ENCODE measurements at places on chromosomes 3 and 15.

DNA sequence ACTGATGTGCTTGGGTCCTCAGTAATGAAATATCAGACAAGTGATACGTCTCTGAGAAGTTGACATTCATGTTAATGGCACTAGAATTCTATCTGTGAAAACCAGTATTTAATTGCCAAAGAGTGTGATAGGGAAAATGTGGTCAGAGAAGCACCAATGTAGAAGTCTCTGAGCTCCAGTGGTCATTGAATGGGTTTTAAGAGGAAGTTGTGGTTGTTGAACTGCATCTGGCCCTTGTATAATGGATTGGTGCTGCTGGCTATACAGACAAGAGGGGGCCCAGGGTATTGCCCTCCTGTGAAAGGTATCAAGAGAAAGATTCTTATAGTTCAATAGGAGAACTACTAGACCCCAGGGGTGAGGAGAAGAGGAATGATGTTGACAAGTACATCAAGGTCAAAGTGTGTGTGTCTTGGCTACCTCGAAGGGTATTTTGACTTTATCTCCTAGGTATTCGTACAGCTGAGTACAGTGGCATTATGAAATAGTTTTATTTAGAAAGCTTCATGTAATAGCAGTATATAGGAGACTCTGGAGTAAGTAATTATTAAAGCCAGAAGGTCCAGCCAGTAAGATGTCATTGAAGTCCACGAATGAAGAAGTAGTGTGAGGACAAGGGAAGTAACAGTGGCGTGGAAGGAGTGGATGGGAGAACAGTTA lies 47.1 kb downstream of the CHD2 start:
- no peak for DNase-seq

DNA sequence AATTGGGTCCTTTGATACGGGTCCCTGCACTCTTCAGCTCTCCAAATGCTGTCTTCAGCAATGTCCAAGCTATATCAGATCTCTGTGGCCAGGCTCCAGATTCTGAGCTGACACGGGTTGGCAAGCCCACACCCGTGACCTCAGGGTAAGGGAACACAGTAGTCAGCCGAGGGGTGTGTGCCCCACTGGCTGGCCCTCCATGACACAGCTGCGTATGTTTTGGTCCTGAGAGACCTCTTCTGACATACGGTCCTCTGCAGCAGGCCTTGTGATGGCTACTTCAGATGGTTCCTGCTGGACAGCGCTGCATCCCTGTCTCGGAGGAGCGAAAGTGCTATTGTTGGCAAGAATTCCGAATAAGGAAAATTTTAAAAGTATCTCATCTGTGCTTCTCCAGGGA lies 85.2 kb upstream of the ADAMTS17 start:
- DNase-seq: no peak

- no peak for DNase-seq
These were observed 26.8 kb upstream of the NR2C2 start for GRCh38 chr3:14920536-14920935.

GRCh38 chr15:91824256-91824655 lies 29.3 kb upstream of the SLCO3A1 start:
- DNase-seq: no peak

GRCh38 chr3:136595913-136596697 lies 156.1 kb downstream of the STAG1 start:
- no peak for DNase-seq

- DNase-seq: no peak
These were observed 30.8 kb downstream of the TPRG1 start for GRCh38 chr3:189202583-189202982.

- DNase-seq: no peak
These were observed 510.3 kb downstream of the ZIC1 start for GRCh38 chr3:147919496-147919895.

GRCh38 chr3:14156843-14157561 lies 21.4 kb downstream of the XPC start:
- no peak for DNase-seq

DNA sequence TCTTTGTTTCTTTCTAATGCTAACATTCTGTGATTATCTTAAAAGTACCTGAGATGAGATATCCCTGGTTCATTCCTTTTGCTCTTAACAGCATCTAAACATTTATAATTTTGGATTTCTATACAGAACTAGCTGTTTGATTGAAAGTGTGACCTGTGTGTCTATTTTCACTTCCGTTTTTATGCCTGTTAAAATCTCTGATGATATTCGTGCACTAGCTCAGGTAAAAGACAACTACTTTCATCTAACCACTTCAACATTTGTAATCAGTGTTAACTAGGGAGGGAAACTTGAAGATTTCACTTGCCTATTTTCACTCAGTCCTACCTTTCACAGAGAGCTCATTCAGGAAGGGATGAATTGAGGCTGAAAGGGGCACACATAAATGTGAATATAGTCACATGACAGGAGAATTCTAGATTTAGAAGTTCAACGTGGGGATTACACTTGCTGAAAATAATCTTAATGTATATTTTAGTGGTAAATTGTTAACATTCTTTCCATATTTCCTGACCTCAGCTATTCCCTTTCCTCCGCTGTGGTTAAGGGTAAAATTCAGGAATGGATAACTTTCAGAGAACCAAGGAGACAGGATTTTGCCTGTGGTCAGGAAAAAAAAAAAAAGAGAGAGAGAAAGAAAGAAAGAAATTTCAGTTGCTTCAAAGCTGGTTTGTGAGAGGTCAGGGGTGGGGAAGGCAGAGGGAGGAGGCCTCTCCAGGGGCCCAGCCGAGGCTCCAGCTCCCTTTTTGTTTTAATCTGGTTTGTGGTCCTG lies 159.8 kb upstream of the TSC22D2 start:
- peak; percentile 83 for DNase-seq

DNA sequence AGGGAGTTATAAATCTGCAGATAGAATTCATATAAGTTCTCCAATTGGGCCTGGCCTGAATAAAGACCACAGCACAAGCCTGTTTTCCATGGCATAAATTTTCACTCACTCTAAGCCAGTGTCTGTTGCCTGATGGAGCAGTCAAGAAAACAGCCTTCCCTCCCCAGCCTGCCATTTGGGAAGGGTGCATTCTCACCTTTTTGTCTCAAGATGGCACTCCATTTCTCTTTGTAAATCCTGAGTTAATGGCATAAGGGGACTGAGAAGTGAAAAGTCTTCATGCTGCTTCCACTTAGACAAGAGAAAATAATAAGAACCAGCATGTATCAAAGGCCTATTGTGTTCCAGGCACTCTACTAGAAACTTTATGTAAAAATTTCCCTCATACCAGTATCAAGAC lies 115.6 kb upstream of the MANF start:
- no peak for DNase-seq

DNA sequence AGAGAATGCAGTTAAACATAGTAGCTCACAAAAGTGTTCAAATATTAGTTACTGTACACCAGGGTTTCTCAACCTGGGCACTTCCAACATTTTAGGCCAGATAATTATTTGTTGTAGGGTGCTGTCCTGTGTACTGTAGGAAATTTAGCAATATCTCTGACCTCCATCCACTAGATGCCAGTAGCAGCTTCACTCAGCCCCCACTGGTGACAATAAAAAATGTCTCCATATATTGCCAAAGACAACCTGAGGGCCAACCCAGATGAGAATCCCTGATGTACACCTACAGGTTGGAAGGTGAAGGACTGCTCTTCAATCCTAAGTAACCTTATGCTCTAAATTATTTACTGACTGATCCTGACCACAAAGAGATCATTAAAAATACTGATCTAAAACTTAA lies 32.5 kb downstream of the DCUN1D1 start:
- DNase-seq: no peak

DNA sequence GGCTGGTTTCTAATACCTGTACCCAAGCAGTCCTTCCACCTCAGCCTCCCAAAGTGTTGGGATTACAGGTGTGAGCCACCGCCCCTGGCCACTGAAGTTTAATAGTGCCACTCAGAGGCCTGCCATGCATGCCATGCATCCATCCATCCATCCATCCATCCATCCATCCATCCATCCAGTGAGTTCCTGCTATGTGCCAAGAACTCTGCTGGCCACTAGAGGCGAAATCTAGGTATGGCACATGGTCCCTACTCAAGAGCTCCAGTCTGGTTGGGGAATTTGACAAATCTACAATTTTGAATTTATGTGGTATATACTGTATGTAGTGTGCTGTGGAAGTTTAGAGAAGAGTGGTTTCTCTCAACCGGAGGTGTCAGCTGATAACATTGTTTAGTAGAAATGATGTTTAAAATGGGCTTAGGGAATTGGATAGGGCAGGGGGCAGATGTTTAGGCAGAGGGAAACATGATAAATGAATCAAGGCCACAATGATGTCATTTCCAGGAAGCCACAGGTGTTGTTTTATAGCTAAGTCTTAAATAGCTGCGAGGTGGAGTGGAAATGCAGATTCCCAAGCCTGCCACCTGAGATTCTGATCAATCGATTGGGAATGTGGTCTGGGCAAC lies 384.4 kb upstream of the C2CD4B start:
- no peak for DNase-seq

DNA sequence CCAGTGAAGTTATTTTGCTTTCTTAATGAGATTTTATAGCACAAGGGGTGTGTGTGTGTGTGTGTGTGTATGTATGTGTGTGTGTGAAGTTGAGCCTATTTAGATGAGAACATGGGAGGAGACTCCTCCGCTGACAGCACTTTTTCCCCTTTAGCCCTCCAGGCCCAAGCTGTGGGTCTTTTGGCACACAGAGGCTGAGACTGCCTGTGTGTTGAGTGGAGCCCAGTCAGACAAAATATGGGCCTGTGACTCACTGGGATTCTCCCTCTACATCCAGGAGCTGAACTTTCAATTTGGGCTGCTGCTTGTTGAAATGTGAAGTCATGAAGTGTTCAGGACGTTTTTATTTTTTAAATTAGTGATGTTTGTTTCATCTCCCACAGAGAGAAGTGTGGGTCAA lies 108.0 kb downstream of the MFSD1 start:
- DNase-seq: no peak

- DNase-seq: no peak
These were observed 12.4 kb upstream of the RAB11A start for GRCh38 chr15:65856821-65857455.

GRCh38 chr3:139979991-139980390 lies 45.0 kb downstream of the CLSTN2 start:
- DNase-seq: no peak

DNA sequence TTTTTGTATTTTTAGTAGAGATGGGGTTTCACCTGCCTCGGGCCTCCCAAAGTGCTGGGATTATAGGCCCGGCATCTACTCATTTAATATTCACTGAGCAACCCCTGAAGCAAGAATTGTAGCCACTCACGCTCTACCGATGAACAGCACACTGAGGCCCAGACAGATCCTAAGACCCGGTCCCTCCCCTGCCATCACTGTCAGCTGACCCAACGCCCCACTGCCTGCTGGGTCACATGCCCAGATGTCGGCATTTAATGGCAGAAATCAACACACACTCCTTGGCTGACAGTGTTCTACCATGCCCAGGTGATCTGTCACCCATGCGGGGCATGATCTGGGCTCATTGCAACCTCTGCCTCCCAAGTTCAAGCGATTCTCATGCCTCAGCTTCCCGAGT lies 3.2 kb upstream of the TMEM89 start:
- no peak for DNase-seq

DNA sequence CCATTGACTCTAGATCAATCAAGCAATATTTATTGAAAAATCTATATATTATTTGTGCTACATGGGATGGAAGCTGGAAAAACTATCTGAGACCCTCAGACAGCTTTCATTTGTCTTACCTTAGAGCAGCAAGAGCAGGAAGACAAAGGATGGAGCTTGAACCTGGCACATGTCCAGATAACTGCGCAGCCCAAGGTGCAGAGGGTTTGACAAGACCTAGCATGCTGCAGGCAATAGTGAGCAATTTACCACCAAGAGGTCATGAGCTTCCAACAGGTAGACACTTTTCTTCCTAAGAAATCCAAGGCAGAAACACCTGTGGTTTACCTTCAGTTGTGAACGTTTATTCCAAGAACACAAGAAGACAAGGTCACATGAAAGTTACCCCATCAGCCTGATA lies 214.7 kb upstream of the NECTIN3 start:
- no peak for DNase-seq

DNA sequence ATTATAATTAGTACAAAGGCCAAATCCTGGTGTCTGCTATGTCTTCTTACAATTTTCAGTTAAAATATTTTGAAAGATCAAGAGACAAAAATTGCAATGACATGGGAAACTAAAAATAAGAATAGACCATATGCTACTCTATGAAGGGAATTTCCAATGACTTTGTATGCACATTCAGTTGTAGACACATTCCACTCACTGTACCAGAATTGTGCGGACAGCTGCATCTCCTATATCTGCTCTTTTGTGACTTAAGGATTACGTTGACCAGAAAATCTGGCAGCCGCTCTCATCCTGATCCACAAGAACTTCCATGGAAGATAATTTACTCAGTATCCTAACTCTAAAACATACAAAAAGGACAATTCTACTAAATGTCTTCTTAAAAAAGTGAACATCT lies 493.9 kb upstream of the KCNMB2 start:
- DNase-seq: no peak

DNA sequence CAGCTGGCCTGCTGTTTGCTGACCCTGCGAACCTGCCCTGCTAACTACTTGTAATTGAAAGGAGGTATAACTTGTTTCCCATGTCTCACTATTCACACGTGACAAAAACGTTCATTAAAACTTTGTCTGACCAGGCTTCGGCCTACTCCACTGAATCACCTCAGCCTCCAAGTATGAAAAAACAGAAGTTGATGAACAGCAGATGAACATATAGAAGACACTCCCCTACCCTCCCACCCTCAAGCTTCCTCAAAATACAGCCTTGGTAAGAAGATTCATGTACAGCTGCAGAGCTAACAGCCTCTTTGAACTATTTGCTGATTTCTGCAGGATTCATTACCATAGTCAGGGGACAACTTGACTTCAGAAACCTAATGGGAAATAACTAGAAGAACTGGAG lies 10.7 kb downstream of the RBM15B start:
- no peak for DNase-seq

DNA sequence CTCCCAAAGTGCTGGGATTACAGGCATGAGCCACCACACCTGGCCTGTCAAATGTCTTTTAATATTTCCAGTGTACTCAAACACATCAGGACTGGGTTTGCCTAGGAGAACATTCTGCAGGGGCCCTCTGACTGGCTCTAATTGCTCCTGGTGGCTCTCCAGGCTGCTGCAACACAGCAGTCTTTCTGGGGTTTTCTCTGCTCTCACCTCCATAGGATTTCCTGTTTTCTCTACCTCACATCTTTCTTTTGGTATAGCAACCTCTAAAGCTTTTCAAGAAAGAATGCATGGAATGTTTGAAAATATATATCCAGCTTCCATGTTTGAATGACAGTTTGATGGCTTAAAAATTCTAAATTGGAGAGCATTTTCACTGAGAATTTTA lies 83.3 kb upstream of the IGSF10 start:
- no peak for DNase-seq

DNA sequence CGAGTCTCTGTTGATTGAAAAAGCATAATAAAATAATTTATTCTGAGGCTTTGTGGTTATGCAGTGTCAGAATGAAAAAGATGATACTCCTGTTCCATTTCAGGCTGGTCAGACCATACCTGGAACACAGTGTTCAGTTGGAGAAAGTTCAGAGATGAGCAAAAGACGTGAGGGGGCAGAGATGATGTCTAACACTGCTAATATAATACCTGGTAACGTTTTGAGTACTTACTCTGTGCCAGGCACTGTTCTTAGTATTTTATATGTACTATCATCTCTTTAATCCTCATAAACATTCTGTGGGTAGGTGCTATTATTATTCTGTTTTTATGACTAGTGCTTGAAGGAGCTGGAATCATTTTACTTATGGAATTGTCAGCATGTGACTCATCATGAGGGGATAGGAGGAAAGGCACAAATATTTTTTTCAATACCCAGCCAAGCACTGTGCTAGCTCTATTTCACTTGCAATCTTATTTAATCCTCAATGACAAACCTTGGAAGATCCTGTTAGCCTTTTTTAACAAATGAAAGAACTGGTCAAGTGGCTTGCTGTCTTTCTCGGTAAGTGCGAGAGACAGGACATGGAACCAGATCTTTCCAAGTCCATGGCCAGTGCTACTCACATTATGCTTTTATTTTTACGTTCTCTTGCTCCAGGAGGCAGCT lies 31.8 kb downstream of the IQGAP1 start:
- peak; percentile 72 for DNase-seq

All from HS-5 (cell line).